ENCODE measurements at places on chromosomes 1 and 21. TPM values are rescaled to one million over a fixed set of nuclear protein-coding genes. Genes with fewer than 3 reads are reported as not detected.

TMEM82 gene
- total RNA-seq = not detected

LRIG2 gene
- total RNA-seq = 12.1 TPM

KCNJ15 gene
- total RNA-seq = 69.2 TPM

CSF3R gene
- total RNA-seq = 851 TPM

CD160 gene
- total RNA-seq = 0.71 TPM

CRP gene
- total RNA-seq = not detected

GRCh38 chr21:17900281-17900989 is 81.3 kb upstream of the C21orf91 start:
- DNase-seq = no peak
- H3K4me1 ChIP-seq = no peaks in the 10 kb centered on the region
- no peaks in the 10 kb centered on the region for H3K27me3 ChIP-seq
- no peak overlapping the region for H3K4me3 ChIP-seq

DNA sequence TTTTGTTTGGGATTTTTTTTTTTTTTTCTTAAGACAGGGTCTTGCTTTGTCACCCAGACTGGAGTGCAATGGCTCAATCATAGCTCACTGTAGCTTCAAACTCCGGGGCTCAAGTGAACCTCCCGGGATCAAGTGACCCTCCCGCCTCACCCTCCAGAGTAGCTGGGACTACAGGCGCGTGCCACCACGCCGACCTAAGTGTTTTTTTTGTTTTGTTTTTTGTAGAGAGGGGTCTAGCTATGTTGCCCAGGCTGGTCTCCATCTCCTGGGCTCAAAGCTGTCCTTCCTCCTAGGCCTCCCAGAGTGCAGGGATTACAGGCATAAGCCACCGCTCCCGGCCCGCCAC is 776 bp downstream of the HLCS start:
- H3K27ac ChIP-seq = peak overlapping the region; percentile 82
- peak overlapping the region; percentile 91 for H3K4me3 ChIP-seq

DNA sequence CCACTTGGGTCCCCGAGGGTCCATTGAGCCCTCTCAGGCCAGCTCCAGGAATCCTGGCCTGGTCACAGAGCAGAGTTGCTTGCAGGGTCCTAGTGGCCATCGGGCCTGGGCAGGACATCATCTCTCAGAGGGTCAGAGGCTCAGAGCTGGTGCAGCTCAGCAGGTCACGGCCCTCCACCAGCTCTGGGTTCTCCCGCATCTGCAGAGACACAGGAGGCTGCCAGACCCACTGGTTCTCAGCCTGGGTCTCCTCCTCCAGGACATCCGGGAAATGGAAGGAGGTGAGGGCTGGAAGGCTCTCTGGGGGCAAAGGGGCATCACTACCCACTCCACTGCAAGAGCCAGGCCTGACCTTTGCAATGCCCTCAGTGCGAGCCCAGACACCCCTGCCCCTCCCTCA is 6.5 kb downstream of the TMEM54 start:
- no peak overlapping the region for H3K4me3 ChIP-seq
- no peak for DNase-seq
- no peak overlapping the region for H3K27ac ChIP-seq
- no peaks in the 10 kb centered on the region for H3K36me3 ChIP-seq

DNA sequence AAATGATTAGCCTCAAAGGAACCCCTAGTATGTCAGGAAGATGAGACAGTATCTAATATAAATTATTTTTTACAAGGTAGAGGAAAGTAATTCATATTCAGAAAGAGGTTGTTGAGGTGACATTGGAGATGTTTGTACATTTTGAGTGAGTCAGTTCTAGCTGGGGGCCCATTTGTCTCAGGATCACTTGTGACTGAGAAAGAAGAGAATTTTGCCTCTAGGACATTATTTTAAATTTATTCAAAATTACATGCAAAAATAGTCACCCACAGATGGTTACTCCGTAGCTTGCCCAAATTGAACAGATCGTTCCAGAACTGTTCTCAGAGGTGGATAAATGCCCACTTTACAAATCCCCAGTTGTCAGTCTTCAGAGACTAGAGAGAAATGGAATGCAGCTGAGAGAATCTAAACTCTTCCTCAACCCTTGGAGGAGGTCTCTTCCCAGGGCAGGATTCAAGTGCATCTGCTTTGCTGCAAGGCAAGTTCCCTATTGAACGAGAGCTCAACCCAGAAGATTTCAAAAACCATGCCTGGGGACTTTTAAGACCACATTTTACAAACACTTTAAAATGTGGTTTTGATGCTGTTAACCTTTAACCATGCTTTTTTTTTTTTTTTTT is 987.8 kb upstream of the ADAMTS5 start:
- no peaks in the 10 kb centered on the region for H3K36me3 ChIP-seq
- no peaks in the 10 kb centered on the region for H3K4me1 ChIP-seq
- no peaks in the 10 kb centered on the region for H3K27me3 ChIP-seq
- H3K27ac ChIP-seq = no peak overlapping the region

- no peak overlapping the region for H3K4me3 ChIP-seq
- H3K36me3 ChIP-seq = no peaks in the 10 kb centered on the region
- H3K27me3 ChIP-seq = no peaks in the 10 kb centered on the region
Measured at GRCh38 chr1:63198871-63199394, 123.4 kb upstream of the FOXD3 start.

DNA sequence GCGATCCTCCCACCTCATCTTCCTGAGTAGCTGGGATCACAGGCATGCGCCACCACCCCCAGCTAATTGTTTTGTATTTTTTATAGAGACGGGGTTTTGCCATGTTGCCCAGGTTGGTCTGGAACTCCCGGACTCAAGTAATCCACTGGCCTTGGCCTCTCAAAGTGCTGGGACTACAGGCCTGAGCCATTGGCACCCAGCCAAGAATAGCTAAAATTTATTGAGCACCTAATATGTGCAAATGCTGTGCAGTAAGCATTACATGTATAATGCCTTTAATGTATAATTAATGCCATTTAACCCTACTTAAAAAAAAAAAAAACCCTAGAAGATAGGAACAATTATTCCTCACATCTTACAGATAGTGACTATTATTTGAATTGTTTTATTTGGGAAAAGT is 42.9 kb downstream of the ZNF691 start:
- no peak for DNase-seq
- H3K4me1 ChIP-seq = no peaks in the 10 kb centered on the region
- no peaks in the 10 kb centered on the region for H3K36me3 ChIP-seq
- H3K27me3 ChIP-seq = no peaks in the 10 kb centered on the region

DNA sequence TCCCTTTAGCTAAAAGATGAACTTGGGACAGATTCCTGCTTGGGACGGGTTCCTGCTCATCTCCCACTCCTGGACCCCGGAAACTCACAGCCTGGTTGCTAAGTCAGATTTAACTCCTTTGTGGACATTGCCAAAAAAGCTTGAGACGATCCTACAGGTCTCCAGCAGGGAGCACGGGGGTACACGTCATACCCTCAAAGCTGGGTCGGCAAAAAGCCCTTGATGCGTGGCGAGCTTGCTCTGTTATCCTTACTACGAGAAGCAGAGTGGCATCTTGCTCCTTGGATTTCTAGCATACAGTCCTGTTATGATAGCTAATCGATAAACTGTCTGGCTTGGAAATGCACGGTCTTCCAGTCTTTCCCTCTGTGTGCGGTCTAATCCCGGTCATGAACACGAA is 60.8 kb upstream of the KRTAP19-8 start:
- H3K36me3 ChIP-seq = no peaks in the 10 kb centered on the region
- no peak overlapping the region for H3K4me3 ChIP-seq

GRCh38 chr1:153550827-153551500 is 1.9 kb upstream of the S100A3 start:
- no peak for DNase-seq
- peak overlapping the region; percentile 67 for H3K27ac ChIP-seq
- H3K27me3 ChIP-seq = no peaks in the 10 kb centered on the region
- no peaks in the 10 kb centered on the region for H3K36me3 ChIP-seq

DNA sequence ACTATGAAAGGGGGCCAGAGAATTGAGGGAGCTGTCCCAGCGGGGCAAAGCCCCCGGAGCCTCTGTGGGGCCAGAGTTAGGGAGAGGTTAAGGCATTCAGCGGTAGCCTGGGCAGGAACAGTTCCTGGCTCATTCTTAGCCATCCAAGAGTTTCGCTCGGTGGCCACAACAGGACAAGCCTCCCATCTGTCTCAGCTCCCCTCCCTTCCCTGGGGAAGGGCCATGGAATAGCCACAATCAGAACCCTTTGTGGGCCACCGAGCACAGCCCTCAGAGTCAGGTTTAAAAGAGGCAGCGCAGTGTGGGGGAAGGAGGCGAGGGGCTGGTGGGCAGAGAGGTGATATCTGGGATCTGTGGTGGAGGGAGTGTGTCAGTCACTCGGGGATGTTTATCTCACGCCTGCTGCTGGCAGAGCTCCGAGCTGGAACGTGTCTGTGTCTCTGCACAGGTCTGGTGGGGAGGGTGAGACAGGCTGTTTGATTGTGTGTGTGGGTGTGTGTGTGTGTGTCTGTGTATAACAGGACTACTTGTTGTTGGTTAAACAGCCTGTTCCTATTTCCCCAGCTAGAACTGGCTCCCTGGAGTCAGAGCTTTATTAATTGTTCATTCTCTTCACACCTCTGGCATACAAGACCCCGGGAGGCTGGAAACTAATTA is 49.6 kb upstream of the GOLT1A start:
- no peak for DNase-seq
- H3K27me3 ChIP-seq = no peaks in the 10 kb centered on the region
- no peaks in the 10 kb centered on the region for H3K4me1 ChIP-seq
- H3K4me3 ChIP-seq = no peak overlapping the region
- H3K36me3 ChIP-seq = no peaks in the 10 kb centered on the region
- no peak overlapping the region for H3K27ac ChIP-seq

- H3K27me3 ChIP-seq = no peaks in the 10 kb centered on the region
- H3K27ac ChIP-seq = peak overlapping the region; percentile 57
- no peak overlapping the region for H3K4me3 ChIP-seq
Measured at GRCh38 chr1:95023399-95024043, 49.2 kb downstream of the ALG14 start.

DNA sequence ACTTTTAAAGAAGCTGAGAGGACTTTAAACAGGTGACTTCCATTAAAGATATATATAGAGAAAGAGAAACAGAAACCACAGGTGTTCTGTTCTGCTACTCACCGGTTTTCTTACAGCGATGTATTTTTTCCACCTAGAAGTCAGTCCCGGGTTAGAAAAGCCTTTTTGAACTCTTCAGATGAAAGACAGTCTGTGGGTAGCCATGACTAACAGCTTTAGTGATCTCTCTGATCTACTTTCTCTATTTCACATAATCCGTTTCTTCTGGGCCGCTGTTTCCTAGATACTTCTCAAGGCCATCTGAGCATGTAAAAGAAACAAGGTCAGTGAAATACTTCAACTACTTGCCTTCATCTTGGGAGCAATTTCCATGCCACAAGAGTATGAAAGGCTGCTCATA is 25.1 kb downstream of the WDR64 start:
- H3K36me3 ChIP-seq = no peaks in the 10 kb centered on the region
- no peak overlapping the region for H3K27ac ChIP-seq
- H3K27me3 ChIP-seq = no peaks in the 10 kb centered on the region
- no peak for DNase-seq
- H3K4me1 ChIP-seq = no peaks in the 10 kb centered on the region
- H3K4me3 ChIP-seq = no peak overlapping the region

- H3K27ac ChIP-seq = no peak overlapping the region
- peaks cover 8% of the 10 kb centered on the region for H3K4me1 ChIP-seq
- peaks cover 33% of the 10 kb centered on the region for H3K36me3 ChIP-seq
- DNase-seq = no peak
- no peaks in the 10 kb centered on the region for H3K27me3 ChIP-seq
Measured at GRCh38 chr1:17405898-17406759, 33.3 kb downstream of the RCC2 start.

DNA sequence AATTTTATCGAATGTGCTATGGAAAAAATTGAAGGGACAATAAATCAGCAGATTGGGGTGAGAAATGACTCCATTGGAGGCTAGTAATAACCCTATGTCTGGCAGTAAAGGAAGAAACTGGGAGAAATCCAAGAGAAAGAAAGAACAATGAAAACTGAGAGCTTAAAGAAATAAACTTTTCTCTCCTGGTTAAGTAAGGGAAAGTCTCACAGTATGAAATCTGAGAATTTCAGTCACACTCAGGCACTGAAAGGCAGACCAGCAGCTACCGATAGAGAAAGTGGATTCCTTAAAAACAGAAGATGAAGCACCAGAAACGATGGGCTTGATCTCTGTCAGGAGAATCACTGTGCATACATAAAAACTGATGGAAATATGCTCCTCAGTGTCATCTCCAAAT is 404.2 kb downstream of the PLPP3 start:
- no peak overlapping the region for H3K27ac ChIP-seq
- H3K4me3 ChIP-seq = no peak overlapping the region
- H3K27me3 ChIP-seq = no peaks in the 10 kb centered on the region

- H3K36me3 ChIP-seq = peaks cover 89% of the 10 kb centered on the region
- no peak overlapping the region for H3K4me3 ChIP-seq
- no peak overlapping the region for H3K27ac ChIP-seq
- DNase-seq = no peak
Measured at GRCh38 chr1:169874229-169874628, 19.5 kb downstream of the SCYL3 start.

DNA sequence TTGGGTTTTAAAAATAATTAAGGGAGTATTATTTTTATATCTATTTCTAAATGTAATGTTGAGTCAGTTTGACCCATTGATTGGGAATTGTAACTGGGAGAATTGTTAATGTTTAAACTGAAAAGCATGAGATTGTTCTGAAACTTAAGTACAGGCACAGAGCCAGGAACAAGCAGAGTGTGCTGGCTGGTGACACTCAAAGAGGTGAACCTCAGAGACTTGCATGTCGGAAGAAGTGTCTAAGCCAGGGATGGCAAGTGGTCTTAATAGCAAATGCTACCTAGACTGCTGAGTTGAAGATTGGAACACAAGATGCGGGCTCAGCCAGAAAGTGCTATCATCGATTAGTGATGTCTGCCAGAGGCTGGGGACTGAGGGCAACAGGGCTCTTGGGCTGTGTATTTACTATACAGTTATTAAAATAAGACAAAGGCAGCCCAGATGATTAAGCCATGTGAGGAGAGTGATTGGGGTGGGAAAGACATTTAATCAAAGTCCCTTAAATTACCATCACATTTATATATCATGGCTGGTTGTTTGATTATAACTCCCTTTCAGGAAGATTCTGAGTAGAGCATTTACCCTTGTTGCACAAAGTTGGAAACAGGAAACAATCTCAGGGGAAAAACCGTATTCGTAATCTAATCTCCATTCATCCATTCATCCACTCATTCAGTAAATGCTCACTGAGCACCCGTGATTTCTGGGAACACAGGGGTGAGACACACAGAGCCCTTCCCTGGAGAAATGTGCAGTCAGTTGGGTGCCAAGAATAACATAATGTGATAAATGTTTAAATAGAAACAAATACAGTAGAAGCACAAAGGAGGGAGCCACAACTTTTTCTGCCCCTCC is 42.8 kb downstream of the C8A start:
- H3K4me1 ChIP-seq = no peaks in the 10 kb centered on the region
- no peak overlapping the region for H3K27ac ChIP-seq
- no peak for DNase-seq

- peaks cover 16% of the 10 kb centered on the region for H3K36me3 ChIP-seq
- H3K27me3 ChIP-seq = no peaks in the 10 kb centered on the region
- H3K4me1 ChIP-seq = peaks cover 5% of the 10 kb centered on the region
Measured at GRCh38 chr21:33238565-33239255, 9.0 kb downstream of the IFNAR2 start.

GRCh38 chr1:36642802-36643201 is 160.1 kb upstream of the CSF3R start:
- no peaks in the 10 kb centered on the region for H3K27me3 ChIP-seq
- H3K36me3 ChIP-seq = no peaks in the 10 kb centered on the region
- no peak overlapping the region for H3K4me3 ChIP-seq
- no peaks in the 10 kb centered on the region for H3K4me1 ChIP-seq
- no peak for DNase-seq
- H3K27ac ChIP-seq = no peak overlapping the region

GRCh38 chr1:99758073-99758511 is 8.3 kb downstream of the FRRS1 start:
- H3K4me1 ChIP-seq = no peaks in the 10 kb centered on the region
- H3K4me3 ChIP-seq = no peak overlapping the region
- H3K36me3 ChIP-seq = no peaks in the 10 kb centered on the region
- H3K27ac ChIP-seq = no peak overlapping the region
- DNase-seq = no peak
- no peaks in the 10 kb centered on the region for H3K27me3 ChIP-seq

Data from upper lobe of left lung (tissue), 6 donors.